ENCODE measurements at places on chromosomes 1 and 21.

DNA sequence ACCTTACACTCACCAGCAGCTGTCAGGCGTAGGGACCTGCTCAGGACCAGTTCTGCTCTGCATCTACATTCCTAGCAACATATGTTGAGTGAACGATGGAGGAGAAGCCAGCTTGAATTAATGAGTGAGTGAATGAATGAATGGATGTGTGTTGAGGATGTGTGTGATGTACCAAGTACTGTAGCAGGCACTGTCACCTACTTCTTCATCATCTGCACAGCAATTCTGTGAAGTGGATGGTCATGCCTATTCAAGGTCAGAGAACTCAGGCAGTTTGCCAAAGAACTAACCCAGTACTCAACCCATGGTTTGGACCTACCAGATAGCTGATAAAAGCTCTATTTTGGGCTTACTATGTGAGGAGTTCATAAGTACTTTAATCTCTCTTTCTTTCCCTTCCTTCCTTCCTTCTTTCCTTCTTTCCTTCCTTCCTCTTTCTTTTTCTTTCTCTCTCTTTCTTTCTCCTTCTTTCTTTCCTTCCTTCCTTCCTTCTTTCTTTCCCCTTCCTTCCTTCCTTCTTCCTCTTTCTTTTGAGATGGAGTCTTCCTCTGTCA, 56.9 kb downstream of the ATP1A1 start:
- DNase-seq = no peak

- DNase-seq = no peak
These were observed 2.7 kb upstream of the CLDN19 start for GRCh38 chr1:42742617-42743316.

DNA sequence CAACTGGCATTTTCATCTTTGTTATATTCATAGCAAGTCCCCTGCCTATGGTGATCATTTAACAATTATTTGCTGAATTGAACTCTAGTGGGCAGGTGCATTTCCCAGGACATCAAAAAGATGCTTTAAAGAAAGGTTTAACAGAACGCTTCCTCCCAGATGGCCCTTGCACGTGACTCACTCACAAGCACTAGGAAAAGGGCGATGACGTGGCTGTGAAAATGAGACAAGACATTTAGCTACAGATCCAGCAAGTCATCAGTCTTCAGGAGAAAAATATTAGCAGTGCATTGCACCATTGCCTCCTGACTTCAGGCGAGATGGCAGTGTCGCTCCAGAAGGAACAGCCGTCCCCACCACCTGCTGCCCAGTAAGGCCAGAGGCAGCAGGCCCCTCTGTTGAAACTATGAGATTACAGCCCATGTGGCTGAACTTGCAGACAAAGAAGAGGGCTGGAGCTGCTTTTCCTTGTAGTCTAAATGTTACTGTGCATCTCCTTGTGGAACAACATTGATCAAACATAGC, 37.2 kb downstream of the DSCAM start:
- DNase-seq = no peak

GRCh38 chr1:77085109-77085508, 134.1 kb downstream of the PIGK start:
- DNase-seq = no peak

DNA sequence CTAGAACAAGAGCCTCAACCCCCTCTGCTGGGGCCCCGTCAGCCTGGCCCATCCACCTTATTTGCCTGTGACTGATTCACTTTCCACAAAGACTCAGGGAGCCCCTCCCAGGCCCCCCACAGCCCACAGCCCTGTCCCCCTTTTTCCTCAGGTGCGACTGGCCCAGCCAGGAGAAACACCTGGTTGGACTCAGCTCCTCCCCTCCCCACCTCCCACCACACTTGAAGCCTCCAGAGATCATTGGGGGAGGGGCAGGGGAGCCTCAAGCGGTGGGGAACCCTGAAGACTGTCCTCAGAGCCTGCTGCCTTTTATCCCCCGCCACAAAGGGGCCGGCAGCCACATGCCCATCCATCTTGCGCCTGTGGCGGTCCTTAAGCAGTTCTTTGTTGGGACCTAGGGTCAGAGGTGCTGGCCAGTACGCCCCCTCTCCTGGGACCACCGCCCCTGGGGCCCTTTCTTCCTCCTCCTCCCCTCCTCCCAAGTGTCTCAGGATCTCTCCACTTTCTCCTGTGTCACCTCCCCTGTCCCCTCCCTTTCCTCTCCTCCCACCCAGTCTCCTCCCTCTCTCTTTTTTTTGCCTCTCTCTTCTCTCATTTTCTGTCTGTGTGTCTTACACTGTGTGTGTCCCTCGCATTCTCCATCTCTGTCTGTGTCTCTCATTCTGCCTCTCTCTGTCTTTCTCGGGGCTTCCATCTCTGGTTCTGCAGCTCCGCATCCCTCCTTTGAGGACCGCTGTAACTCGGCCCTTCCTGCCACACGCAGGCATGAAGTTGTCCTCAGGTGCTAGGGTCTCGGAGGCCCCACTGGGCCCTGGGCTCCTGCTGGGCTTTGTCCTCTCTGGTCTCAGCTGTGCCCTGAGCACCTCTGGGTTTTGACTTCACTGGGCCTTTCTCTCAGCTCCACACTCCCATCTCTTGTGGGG, 12.2 kb downstream of the CRABP2 start:
- no peak for DNase-seq

DNA sequence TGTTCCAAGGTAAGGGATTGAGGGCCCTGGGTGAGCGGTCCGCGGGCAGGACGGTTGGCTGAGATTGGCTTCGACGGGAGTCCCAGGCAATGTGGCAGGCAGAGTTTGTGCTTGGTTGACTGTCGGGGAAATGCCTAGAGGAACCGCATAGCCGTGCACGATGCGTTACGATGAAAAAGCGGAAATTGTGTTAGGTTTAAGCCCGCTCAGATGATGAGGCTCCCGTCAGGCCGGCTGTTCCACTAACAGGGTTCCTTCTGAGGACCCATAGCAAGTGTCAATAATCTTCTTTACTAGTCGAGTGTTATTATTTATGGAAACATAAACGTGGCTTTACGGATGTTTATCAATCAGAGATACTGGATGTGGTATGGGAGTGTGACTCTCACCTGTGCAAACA, 117.8 kb upstream of the COL6A1 start:
- DNase-seq = no peak

- DNase-seq = no peak
These were observed 542.8 kb upstream of the BEND5 start for GRCh38 chr1:49319426-49319963.

DNA sequence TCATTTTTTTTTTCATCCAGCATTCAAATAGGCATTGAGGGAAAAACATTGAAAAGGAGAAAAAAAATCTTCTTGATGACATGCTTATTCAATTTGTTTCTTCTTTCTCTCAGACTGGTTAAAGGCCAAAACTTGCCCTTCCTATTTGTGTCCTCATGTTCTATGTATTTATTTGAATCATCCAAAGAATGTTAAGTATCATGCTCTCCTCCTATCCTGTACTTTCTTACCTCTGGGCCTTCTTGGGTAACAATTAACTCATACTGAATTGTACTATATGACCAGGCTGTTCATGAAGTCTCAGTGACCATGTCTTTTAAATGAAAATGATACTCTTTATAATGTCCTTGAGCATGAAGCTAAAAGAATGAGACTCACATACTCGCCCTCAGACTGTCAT, 36.5 kb upstream of the DENND1B start:
- no peak for DNase-seq
